Activated CD4-positive, alpha-beta memory T cell treated with anti-CD3 and anti-CD28 coated beads for 36 hours (primary cell): ENCODE measurements at places on chromosomes 4 and X. TPM values are rescaled to one million over a fixed set of nuclear protein-coding genes. Genes with fewer than 3 reads are reported as not detected.

DNA sequence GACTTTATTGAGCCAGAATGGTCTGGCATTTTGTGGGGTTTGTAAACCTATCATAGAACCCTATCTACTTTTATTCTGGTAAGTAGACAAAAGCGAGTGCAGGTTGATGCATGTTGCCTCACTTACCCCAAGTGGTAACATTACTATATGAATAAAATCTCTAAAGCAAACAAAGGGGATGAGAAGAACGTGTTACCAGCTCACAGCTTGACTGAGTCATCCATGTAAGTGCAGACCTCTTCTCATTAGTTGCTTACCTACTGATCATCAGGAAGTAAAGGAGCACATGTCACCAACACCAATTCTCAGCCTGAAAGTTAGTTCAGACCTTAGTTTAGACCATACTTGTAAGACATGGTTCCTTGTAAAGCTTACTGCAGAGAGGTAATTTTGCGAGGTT lies 1328.3 kb downstream of the C4orf33 start:
- no peak for DNase-seq

DNA sequence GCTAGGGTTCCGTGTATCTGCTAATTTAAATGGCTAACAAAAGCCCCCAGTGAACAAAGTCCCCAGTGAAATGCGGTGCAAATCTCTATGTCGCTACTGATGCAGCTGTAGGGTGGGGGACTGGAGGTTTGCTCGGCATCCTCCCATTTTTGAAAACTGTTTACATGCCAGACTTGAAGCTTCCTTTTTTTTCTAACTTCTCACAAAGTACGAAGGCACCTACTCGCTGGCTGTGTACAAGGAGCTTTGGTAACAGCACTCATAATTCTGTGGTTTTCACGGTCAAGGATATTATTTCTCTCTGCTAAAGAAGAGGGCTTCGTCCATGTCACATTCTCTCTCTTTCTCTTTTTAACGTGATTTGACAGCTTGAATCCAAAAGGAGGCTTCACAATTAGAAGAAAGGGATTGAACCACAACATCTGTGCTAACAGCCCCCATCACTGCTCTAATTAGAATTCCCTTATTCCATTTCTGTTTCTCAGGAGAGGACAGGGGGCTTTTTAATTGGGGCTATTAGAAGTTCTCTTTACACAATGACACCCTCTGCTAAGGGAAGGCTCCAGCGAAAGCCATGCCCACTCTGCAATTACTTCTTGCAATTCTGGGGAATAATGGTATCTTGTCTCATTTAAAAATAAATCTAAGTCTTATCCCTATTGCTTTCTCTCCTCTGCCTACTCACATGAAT lies 46.7 kb downstream of the TMEM156 start:
- no peak for DNase-seq

DNA sequence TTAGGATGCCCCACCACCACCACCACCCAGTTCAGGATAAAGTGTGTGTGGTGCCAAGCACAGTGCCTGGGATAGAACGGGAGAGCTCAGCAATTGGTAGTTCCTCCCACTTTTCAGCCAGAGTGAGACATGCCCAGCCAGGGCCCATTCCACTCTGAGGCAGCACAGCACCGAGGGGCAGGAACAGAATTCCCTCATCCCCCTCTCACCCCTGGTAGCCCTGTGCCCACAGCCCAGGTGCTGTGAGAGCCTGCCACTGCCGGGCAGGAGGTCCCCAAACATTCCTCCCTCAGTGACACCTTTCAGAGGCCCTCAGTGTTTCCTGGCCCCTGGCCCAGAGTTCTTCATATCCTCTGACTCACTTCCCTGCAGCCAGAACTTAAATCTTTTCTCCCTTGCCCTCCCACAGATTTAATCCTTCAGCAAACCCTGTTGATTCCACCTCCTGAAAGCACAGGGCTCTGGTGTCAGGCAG lies 8.1 kb downstream of the RIPPLY1 start:
- DNase-seq, result no peak

DNA sequence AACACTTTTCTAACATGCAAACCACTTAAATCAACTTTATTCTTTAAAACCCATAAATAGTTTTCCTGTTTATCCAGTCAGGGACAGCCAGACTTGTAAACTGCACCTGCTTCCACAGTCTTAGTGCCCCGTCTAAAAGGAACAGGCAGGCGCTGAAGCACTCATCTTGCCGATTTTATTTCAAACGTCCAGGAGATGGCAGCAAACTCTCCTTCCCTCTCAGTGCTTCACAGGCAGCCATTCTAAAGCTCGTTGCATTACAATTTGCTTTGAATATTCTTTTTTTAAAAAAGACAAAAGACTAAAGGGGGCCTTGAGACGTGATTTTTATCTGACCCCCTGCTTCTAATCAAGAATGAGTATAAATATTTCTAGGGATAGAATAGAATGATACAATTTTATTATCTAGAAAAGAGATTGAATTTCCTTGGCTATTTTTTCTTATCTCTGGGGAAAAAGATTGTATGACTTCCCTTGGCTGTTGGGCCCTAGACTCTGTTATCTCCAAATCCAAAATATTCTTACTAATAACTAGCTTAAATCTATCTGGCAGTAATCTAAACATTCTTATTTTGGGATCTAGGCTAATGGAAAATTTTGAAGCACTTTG lies 93.6 kb upstream of the MYOZ2 start:
- DNase-seq, result peak; percentile 63

- no peak for DNase-seq
Measured at GRCh38 chr4:41069838-41070237, 144.5 kb downstream of the APBB2 start.

Gene TIMP1
- total RNA-seq, result 85.6 TPM

Gene CLDN22
- total RNA-seq, result not detected

Gene JCHAIN
- not detected for total RNA-seq

Gene PAGE4
- total RNA-seq, result not detected

DNA sequence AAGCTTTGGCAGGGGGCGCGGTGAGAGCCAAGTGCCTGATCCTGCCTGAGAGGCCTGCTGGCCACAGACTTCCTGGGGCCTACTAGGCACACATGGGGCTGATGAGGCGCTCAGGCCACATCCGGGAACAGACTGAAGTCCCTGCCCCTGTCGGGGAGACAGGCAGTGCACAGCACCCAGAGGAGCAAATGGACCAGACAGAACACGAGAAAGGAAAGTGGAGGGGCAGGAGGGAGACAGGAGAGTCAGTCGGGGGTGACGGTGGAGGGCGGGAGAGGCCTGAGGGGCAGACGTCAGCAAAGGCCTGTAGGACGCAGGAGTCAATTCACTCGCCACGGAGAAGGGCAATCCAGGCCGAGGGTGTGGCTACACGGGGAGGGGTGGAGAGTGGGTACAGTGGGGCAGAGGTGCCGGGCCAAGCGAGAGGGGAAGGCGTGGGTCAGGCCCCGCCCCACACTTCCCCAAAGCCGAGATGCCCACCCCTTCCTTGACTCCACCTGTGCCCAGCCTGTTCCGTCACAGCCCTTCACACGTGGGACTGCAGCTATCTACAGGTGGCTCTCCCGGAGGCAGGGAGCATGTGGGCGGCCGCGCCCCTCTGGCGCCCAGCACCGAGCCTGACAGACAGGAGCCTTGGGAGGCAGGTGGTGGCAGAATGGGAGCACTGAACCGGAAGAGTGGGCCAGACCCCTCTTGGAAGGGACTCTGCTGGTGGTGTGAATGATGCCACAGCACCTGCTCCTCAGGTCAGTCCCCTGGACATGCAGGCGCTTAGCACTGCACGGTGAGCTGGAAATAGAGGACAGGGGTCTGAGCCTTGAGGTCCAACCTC lies 20.5 kb downstream of the NOP14 start:
- DNase-seq, result peak; percentile 51

DNA sequence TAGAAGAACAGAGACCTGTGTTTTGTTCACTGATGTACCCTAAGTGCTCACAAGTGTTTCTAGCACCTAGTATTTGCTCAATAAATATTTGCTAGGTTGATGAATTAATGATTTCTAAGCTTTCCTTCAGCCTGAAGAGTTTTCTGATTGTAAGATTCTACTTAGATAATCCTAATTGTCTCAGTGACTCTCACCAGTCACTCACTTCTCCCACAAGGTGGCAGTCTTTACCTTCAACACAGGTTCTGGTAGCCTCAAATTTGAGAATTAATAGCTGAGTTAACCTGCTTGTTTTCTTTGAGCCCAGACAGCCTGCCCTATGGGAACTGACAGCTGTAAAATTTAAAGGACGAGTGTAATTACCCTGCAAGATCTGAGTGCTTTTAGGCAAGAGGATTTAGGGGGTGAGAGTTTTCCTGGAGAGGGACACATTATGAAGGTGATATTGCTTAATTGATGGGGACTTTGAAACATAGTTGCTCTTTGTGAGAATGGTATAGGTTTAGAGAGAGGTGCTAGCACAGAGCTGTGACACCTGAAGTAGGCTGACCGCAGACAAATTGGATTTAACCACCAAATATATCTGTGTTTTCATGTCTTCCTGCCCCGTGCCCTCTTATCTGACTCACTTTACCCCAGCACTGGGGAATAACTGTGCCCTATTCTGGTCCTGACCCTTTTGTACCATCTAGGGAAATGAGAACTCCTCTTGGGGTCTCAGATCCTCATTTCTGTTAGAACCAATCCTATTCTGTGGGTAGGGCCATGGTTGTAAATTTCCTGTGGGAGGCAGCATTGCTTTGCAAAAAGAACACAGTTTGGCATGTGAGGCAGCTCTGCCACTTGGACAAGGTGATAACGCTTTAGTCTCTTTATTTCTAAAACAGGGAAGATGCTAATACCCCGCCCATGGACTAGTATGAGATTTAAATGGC lies 27.7 kb downstream of the CD38 start:
- peak; percentile 43 for DNase-seq

Gene OPRPN
- total RNA-seq, result not detected

GRCh38 chr4:113292371-113293042 lies 243.1 kb downstream of the ANK2 start:
- DNase-seq, result no peak

GRCh38 chr4:73189274-73189810 lies 69.3 kb downstream of the ANKRD17 start:
- DNase-seq, result no peak

DNA sequence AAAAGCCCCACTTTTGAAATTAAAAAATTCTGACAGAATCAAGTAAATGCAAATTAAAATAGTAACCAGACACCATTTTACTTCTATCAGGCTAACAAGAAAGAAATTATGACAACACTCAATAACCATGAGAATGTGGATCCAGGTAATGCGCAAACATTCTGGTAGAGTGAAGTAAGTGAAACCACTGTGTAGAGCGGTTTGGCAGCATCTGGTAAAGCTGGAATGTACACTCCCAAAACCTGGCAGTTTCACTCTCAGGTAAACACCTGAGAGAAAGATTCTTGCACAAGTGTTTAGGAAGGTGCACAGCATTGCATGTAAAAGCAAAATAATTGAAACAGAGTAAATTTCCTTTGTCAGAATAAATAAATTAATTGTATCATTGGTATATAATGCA lies 81.8 kb downstream of the TRIML1 start:
- no peak for DNase-seq

Gene STK26
- 64.0 TPM for total RNA-seq

- DNase-seq, result no peak
Measured at GRCh38 chr4:159416073-159416472, 313.2 kb downstream of the RAPGEF2 start.

Gene STOX2
- total RNA-seq, result not detected

- DNase-seq, result no peak
Measured at GRCh38 chr4:139738846-139739613, 73.4 kb downstream of the MGST2 start.

Gene EVC2
- total RNA-seq, result 1.7 TPM

- DNase-seq, result no peak
Measured at GRCh38 chr4:74127745-74128144, 28.8 kb upstream of the CXCL2 start.

GRCh38 chr4:87716371-87717265 lies 66.5 kb downstream of the DMP1 start:
- no peak for DNase-seq

Gene AREG
- 0.36 TPM for total RNA-seq

Gene HTR2C
- total RNA-seq, result not detected
